ENCODE measurements at places on chromosomes 2 and 18. TPM values are rescaled to one million over a fixed set of nuclear protein-coding genes. Genes with fewer than 3 reads are reported as not detected.

- DNase-seq, result peak; percentile 95
Measured at GRCh38 chr18:39846265-39846664, 2108.8 kb upstream of the PIK3C3 start.

GRCh38 chr2:144461308-144461766 is 58.6 kb downstream of the ZEB2 start:
- DNase-seq, result no peak

GAD1 gene
- total RNA-seq, result 1.4 TPM

DNA sequence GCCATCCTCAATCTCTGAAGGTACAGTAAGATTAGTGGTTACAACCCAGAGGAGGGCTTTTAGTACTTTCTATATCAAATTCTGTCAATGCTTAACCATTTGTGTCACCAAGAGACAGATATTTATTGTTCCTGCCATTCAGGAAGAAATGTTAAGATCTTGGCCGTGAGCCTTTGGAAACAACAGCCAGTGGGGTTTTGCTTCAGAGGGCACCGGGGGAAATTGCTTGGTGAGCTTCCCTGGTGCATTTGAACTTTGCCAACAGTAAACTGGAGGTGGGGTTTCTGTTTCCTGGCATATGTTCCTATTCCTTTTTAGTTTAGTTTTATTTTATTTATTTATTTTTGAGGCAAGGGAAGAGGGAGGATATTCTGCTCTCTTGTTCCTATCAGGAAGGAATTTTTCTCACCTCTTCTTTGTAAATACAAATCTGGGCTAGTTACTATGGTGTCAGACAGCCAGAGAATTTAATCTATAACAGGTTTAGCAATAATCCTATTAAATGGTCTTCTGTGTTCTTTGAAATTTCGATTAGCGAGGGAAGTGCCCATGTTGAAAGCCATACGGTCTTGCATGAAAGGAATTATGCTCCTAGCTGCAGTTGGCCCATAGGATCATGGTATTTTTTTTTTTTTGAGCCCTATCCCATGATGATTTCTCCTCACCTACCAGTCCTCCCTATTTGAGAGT is 95.7 kb downstream of the MAIP1 start:
- DNase-seq, result no peak

UGT1A9 gene
- total RNA-seq, result not detected

Data from lung (tissue), 17 donors.